ENCODE measurements at places on chromosomes 5 and 9.

- DNase-seq: no peak
Observed at GRCh38 chr9:101093620-101094019, 65.1 kb downstream of the PLPPR1 start.

DNA sequence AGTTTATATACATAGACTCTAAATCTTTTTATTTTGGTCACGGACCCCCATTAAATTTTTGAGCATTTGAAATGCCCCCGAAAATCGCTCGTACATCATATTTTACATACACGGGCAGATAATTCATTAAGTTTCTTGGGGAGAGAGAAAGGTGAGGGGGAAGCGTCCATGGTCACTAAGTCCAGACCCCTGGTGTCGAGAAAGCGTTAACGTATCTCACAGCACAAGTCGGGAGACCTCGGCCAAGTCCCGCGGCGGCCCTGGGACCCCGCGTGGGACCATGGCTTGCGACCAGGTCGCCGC, 794 bp downstream of the PTBP3 start:
- no peak for DNase-seq

DNA sequence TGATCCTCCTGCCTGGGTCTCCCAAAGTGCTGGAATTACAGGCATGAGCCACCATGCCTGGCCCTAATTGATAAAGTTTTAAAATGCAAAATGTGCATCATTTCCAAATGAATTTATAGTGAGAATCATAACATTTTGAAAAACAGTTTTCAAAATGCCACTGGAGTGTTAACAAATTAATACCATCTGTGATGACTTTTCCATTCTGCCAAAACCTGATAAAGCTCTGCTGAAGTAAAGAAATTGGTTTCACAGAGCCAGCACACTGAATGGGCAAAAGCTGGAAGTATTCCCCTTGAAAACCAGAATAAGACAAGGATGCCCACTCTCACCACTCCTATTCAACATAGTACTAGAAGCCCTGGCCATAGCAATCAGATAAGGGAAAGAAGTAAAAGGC, 89.6 kb downstream of the MUSK start:
- no peak for DNase-seq

- no peak for DNase-seq
Observed at GRCh38 chr5:1781726-1782384, 17.8 kb downstream of the MRPL36 start.

DNA sequence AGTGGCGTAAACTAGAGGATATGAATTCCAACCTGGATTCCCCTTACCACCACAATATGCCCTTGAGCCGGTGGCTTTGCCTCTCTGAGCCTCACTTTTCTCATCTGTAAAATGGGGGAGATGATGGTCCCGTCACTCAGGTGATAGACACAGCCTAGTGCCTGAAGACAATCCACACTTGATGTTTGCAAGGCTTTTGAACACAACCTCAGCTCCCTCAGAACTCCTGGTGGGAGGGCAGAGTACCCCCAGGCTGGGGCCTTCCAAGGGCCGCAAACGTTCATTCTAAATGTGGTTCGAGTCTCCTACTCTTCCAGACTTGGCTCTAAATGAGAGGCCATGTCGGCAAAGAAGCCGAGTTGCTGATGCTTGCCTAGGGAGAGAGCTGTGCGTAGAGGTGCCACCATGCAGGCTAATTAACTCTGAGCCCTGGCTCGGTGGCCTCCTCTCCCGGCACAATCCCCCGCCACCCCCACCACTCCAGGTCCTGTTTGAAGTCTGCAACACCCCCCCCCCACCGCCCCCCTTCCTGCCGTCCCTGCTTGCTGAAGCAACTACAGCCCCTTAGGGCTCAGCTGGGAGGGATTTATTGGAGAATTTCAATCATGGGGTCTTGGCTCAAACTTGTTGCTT, 97.7 kb upstream of the LMX1B start:
- DNase-seq: no peak
